NCI-H1048 (cell line): ENCODE measurements at places on chromosomes 11 and 22.

DNA sequence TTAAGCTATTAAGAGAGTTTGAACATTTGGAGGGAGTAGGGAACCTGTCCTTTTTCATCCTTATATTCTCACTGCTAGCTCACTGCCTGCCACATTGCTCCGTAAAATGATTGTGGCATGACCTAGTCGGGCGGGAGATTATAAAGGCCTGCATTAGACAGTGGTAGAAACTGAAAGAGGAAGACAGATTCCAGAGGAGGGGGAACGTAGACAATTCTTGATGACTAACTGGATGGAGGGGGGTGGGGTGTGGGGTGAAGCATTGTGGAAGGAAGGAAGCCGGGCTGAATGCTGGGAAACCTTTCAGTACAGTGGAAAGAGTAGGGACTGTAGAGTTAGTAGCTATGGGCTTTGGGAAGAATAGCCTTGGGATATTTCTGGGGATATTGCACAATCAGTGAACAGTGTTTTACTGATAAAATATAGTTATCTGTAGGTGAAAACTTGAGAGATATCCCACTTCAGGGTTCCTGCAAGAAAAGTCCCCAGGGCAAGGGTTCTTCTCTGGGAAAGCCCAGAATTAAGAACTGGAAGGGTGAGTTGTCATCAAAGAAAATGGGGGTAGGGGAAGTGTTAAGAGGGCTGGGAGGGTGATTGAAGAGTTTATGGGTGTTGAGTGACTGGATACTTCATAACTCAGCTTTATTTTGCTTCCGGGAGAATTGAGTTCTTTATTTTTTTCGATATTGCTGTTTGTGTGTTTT, 2.1 kb downstream of the MED15 start:
- no peak for DNase-seq

DNA sequence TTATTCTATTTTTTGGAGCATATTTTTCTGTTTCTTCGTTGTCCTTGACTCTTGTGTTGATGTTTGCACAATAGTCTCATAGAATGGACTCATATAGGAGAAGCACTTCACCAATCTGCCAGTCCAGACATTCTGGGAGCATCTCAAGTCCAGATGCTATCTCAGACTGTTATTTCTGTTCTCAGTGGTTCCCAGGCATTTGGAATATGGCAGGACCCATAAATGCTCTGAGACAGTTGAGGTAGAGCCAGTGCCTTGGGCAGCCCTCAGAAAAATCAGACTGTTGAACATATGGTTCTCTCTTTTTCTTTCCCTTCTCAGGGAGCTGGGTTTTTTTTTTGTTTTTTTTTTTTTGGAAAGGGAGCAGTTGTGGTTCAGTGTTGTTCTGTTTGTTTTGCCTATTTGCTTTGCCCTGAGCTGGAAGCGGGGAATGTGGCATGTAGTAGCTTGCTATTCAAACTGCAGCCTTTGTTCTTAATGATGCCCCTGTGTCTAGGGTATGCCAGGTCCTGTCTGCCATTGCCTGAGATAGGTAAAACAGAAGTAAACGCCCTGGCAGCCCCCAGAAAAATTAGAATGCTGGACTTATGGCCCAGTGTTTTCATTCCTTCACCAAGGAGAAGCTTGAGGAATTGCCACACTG, 3.7 kb upstream of the MS4A2 start:
- DNase-seq = no peak

DNA sequence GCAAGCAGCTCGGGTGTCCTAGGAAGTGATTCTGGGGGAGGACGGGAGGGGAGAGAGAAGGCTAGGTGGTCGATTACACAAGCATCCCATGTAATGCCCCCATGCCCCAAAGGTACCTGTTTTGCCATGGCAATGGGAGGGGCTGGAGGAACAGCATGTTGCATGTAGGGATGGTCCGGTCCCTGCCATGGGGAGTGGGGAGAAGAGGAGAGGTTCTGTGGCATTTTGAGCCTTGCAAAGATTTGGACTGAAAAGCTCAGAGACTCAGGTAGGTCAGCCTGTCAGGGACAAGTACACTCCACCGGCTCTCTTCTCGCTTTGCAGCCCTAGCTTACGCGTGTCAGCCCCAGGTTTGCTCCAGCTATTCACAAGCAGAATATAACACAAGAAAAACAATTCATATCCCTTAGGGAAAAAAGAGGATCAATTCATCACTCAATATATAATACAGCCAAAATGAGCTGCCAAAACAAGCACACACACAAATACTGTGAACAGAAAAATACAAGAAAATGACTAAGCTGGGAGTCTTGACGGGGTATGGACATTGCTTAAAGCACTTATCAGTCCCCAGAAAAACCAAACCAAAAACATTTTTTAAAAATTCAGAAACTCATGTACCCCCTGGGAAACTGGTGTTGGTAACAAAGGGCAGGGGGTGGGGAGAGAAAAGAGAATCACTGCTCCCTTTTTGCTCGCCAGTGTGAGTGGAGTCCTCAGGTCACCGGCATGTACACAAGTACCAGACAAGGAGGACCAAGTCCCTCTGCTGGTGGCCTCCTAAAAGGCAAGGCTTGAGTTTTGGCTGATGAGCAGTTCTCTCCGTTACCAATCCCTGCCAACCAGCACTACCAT, 21.6 kb downstream of the APOL5 start:
- DNase-seq = no peak

DNA sequence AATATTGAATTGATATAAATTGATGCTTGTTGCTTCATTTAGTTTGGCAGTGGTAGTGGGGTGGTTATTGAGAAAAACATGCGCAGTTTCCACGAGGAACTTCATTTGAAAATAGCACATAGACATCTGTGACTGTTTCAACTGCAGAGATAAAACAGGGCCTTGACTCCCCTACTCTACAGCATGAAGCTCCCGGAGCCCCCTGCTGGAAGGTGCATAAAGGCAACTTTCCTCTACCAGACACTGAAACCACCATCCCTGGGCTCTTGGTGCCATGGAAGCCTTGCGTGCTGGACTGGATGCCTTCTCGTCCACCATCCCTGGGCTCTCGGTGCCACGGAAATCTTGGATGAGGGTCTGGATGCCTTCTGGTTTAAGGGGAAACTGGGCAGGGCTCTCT, 195.9 kb downstream of the CSNK2A3 start:
- DNase-seq = no peak

GRCh38 chr22:47054231-47055072, 292.0 kb downstream of the TBC1D22A start:
- DNase-seq = no peak

GRCh38 chr11:8387141-8387540, 123.5 kb upstream of the LMO1 start:
- DNase-seq = no peak

DNA sequence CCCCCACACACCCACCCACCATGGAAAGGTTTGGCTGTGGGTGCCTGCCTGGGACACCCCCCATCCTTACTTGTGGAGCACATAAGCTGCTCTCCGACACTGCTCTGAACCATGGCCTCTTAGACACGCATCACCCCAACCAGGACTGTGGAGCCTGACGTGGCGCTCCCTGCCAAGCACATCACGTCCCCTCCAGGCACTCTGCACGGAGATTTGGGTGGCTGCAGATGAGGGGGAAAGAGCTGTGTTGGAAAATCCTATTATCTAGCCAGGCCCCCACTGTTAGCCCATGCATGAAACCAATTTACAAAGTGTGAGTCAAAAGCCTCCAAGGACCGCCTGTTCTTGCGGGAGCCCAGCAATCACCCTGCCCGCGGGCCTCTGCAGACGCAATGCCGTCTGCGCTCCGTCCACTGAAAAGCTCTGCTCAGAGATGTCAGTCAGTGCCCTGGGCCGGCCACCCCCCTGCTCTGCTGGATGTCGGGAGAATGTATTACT, 163.4 kb upstream of the NECTIN1 start:
- no peak for DNase-seq

GRCh38 chr22:38413085-38414008, 41.7 kb downstream of the KCNJ4 start:
- no peak for DNase-seq

DNA sequence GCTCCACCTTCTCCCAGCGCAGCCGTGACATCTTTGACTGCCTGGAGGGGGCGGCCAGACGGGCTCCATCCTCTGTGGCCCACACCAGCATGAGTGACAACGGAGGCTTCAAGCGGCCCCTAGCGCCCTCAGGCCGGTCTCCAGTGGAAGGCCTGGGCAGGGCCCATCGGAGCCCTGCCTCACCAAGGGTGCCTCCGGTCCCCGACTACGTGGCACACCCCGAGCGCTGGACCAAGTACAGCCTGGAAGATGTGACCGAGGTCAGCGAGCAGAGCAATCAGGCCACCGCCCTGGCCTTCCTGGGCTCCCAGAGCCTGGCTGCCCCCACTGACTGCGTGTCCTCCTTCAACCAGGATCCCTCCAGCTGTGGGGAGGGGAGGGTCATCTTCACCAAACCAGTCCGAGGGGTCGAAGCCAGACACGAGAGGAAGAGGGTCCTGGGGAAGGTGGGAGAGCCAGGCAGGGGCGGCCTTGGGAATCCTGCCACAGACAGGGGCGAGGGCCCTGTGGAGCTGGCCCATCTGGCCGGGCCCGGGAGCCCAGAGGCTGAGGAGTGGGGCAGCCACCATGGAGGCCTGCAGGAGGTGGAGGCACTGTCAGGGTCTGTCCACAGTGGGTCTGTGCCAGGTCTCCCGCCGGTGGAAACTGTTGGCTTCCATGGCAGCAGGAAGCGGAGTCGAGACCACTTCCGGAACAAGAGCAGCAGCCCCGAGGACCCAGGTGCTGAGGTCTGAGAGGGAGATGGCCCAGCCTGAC, 2.5 kb downstream of the TSSC4 start:
- no peak for DNase-seq

GRCh38 chr11:11482730-11483129, 129.7 kb upstream of the CSNK2A3 start:
- DNase-seq = no peak

DNA sequence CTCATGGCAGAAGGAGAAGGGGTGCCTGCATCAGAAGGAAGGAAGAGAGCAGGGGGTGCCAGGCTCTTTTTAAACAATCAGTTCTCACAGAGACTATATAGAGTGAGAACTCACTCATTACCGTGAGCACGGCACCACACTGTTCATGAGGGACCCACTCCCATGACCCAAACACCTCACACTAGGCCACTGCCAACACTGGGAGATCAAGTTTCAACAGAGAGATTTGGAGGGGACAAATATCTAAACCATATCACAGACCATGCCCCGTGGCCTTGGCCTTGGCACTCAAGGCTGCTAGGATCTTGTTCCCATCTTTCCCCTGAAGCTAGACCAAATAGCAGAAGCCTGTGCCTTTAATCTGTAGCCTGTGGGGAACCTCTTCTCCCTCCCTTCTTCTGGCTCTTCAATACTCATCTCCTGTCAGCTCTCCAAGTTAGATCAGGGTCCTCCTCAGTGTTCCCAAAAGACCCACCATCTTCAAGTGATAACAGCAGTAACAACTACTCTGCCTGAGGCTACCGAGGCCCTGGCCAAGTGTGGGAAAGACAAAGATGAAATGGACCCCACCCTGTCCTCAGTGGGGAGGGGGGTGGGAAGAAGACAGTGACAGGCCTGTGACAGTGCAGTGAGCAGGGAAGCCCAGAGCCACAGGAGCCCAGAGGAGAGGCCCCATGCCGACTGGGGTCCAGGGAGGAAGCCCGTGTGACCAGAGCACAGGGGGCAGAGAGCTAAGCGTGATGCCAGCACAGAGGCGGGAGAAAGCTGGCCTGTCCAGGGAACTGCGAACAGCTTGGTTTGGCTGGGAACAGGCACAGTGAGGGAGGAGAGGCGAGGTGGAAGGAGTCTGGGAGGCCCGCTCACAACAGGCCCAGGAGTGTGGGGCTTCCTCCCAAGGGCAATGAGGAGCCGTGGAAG, 72.6 kb downstream of the MYO7A start:
- DNase-seq = no peak

- no peak for DNase-seq
Measured at GRCh38 chr11:111205632-111206385, 39.7 kb upstream of the POU2AF2 start.

- no peak for DNase-seq
Measured at GRCh38 chr11:134760957-134761356, 348.9 kb upstream of the B3GAT1 start.

- no peak for DNase-seq
Measured at GRCh38 chr11:59040607-59041006, 45.5 kb upstream of the GLYATL1B start.

DNA sequence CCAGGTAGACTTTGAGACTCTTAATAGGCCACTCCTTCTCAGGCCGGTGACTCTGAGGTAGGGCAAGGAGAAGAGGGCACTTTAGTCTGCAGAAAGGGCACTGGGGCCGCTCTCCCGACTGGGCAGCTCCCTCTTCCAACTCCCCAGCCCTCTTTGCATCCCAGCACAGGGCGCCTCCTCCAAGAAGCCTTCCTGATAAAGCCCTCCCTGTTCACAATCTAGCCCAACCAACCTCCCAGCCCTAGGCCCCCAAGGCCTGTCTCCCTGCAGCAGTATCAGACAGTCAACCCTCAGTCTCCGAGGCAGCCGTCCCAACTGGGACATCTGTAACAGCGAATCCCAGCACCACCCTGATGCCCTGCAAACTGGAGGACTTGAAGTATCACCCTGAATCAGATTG, 14.3 kb upstream of the PDE2A start:
- no peak for DNase-seq

GRCh38 chr11:87463486-87464102, 425.9 kb downstream of the TMEM135 start:
- peak; percentile 10 for DNase-seq

DNA sequence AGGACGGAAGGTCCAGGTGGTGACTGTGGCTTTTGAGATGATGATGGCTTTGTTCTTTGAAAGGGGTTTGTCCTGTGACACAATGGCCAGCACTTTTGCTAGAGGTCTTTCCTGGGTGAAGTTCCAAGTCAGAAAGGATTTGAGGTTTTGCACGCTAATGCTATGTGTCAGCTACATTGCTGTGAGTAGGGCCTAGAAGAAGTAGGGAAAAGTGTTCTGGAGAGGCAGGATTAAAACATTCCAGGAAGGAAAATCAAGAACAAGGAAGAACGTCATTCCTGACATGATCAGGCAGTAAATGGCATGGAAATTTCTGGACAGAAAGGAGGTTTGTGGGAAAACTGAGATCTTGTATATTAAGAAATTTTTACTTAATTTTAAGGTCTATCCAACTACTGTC, 290.7 kb downstream of the NTM start:
- DNase-seq = no peak

- DNase-seq = no peak
Measured at GRCh38 chr11:1925373-1926155, 6.1 kb downstream of the TNNT3 start.

DNA sequence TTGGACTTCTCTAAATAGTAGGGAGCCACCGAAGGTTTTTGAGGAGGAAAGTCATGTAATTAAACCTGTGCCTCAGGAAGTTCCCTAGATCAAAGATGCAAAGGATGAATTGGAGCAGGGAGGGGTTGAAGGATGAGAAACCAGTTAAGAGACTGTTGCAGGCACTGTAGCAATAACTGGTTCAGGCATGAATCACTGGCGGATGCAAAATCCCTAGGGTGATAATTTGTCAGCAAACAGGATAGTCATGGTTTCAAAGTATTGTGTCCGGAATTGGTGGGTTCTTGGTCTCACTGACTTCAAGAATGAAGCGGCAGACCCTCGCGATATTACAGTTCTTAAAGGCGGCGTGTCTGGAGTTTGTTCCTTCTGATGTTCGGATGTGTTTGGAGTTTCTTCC, 19.9 kb downstream of the TRIOBP start:
- DNase-seq = no peak
